ENCODE measurements at places on chromosomes 7 and 10. TPM values are rescaled to one million over a fixed set of nuclear protein-coding genes. Genes with fewer than 3 reads are reported as not detected.

The PFKP gene
- total RNA-seq, result 277 TPM

The GSTO1 gene
- total RNA-seq, result 133 TPM

The FFAR4 gene
- not detected for total RNA-seq

The VSTM4 gene
- total RNA-seq, result 0.06 TPM

The COL1A2 gene
- 0.23 TPM for total RNA-seq

The AS3MT gene
- 0.13 TPM for total RNA-seq

The SLC26A5 gene
- not detected for total RNA-seq

The NUTM2D gene
- total RNA-seq, result 1.6 TPM

The SRGN gene
- total RNA-seq, result 661 TPM

The ZNF365 gene
- total RNA-seq, result 0.29 TPM

The HSPB1 gene
- total RNA-seq, result 66.0 TPM

All from activated CD8-positive, alpha-beta memory T cell treated with anti-CD3 and anti-CD28 coated beads for 36 hours (primary cell).